ENCODE measurements at places on chromosomes 2 and 18.

- no peak for DNase-seq
Measured at GRCh38 chr2:137525641-137526190, 438.6 kb upstream of the HNMT start.

DNA sequence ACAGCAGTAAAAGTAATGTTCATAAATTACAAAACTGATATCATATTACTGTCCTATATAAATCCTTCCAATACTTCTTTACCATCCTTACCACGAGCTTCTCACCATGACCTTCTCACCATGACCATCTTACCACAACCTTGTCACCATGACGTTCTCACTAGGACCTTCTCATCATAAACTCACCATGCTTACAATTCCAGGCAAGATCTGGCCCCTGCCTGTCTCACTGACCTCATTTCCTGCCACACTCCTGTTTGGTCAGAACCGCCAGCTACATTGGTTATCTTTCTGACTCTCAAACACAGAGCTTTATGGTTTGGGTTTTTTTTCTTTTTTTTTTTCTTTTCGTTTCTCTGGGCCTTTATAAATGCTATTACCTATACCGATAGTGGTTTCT is 827.6 kb downstream of the RNF144A start:
- DNase-seq: no peak

- no peak for DNase-seq
Measured at GRCh38 chr2:62727259-62727867, 21.9 kb downstream of the EHBP1 start.

- DNase-seq: no peak
Measured at GRCh38 chr2:23069923-23070322, 315.1 kb upstream of the KLHL29 start.

- DNase-seq: no peak
Measured at GRCh38 chr2:230827774-230828271, 36.9 kb upstream of the ITM2C start.

DNA sequence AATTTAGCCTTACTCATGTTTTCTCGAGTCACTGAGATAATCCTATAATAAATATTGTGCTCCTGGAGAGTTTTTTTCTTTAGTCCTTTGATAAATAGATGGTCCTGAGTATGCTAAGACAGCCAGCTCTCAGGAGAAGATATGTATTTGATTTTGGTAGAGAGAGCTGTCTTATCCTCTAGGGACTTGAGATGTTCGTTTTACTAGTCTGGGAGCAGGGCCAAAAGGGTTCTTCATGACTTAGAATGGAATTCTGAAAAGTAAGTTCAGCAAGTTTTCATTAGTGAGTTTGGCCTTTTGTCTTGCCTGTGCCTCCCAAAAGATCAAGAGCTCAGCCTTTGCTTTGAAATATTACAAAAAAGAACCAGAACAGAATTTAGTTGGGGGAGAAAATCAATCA is 246.7 kb downstream of the BABAM2 start:
- no peak for DNase-seq

DNA sequence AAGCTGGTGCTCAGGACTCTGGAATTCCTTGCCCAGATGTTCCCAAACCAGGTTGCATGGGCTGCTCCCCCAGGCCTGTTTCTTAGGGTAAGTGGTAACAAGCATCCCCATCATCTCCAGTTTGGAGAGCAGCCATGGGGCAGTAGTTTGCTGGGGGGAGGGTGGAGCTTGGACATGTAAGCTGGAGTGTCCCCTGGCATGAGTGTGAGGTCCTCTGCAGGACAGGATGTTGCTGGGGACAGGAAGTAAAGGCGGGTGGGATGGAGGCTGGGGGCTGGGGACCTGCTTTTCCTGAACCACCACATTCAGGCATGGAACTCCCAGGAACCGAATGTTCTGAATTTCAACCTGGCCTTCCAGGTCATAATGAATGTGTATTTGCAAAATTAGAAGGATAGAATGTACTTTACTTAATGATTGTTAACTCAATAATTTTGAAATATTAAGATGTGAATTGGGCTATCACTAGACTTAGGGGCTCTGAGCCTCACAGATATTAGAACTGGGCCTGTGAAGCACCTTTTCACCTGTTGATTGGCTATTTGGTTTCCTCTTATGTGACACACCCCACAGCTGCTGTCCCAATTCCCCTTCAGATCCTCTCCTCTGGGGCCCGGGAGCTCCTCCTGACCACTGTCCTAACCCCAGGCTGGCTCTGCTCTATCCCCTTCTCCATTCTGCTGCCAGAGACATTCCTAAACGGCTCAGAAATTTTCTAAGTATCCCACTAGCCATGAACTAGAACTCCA is 66.4 kb upstream of the EPAS1 start:
- DNase-seq: no peak

DNA sequence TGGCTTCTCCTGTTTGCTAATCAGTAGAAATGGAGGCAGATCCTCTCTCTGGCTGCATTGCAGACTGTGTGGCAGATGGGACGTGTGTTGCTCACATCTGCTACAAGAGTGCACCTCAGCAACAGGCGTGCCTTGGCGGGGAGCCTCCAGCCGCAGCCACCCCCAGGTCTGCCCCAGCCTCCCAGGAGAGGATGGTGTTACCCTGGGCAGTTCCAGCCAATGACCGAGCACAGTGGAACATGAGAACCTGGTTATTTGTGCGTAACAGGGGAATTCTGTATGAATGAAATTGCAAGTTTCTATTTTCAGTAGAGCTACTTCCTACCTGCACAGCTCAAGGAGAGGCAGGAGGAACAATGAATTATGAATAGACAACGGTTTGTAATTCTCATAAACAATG is 130.6 kb upstream of the CBLN2 start:
- no peak for DNase-seq

DNA sequence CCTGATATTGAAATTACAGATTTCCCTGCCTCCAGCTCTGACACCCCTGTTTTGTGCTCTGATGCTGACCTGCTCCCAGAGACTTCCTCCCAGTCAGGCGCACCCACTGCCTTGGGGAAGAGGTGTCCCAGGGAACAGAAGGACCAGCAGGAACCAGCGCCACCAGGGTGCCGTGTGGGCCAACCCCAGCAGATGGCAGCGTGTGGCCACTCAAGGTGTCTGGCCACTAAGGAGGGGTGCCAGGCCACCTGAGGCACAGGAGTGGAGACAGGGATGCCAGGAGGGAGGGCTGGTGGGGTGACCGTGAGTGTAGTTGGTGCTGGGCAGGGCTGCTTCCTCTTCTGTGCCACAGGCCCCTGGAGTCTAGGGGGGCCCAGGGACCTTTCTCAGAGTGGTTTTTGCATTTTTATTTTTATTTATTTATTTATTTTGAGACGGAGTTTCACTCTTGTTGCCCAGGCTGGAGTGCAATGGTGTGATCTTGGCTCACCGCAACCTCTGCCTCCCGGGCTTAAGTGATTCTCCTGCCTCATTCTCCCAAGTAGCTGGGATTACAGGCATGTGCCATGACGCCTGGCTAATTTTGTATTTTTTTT is 56.0 kb downstream of the TEX44 start:
- no peak for DNase-seq

DNA sequence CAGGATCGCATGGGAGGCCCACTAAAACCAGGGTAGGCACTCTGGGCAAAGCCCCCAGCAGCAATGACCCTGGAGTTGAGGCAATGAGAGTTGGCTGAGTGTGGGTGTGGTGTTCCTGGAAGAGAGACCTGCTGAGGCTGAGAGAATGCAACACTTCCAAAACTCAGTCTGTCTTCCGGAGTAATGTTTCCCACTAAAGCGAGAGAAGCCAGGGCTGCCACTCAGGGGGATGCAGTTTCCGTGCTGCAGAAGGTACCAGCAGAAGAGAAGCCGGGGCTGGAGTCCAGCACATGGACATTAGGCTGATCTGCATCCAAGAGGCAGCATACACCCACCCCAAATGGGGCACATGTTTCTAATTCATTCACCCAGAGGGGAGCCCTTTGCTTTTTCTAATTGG is 127.2 kb upstream of the ARHGAP28 start:
- DNase-seq: no peak

- DNase-seq: no peak
Measured at GRCh38 chr2:26560892-26561291, 80.3 kb downstream of the CIB4 start.

DNA sequence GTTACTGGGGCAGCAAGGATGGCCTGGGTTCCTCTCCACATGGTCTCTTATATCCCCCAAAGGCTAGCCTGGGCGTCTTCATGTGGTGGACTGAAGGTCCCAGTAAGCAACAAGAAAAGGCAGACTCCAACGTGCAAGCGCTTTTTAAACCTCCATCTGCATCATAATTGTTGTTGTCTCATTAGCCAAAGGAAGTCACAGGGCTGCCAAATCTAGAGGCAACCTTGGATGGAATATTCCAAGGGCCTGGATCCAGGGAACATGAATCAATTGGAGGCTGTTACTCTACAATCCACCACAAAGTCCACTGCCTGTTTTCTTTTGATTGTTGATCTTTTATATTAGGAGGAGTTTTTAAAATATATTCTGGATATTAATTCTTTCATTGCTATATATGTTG is 118.8 kb downstream of the SH3RF3 start:
- no peak for DNase-seq

- no peak for DNase-seq
Measured at GRCh38 chr18:48031641-48032040, 101.2 kb upstream of the SMAD2 start.

DNA sequence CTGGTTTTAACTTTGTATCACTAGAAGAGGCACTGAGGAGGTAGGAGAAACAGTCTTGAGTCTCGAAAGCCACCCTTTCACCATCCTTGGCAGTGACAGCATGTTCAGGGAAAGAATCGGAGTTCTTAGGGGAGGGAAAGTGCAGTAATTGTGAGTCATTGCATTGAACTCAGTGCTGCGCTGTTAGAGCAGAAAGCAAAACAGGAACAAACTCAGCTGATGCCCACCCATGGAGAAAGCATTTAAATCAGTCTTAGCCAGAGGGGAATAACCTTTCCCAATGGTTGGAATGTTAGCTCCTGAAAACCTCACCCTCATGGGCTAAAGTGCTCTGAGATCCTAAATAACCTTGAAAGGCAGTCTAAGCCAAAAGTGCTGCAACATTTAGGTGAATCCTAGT is 845.6 kb upstream of the CNTNAP5 start:
- DNase-seq: no peak

DNA sequence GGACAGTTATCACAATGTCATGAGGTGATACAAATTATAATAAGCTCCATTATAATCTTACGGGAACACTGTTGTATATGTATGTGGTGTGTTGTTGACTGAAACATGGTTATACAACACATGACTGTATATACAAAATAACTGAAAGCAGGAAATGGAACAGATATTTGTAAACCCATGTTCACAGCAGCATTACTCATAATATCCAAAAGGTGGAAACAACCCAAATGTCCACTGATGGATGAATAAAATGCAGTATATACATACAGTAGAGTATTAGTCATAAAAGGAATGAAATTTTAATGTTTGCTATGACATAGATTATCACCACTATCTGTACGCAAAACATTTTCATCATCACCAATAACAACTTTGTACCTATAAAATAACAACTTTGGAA is 107.3 kb downstream of the USP34 start:
- no peak for DNase-seq

GRCh38 chr2:231554748-231555545 is 24.7 kb upstream of the NMUR1 start:
- DNase-seq: no peak

GRCh38 chr18:63783394-63783793 is 8.2 kb downstream of the SERPINB7 start:
- DNase-seq: no peak

DNA sequence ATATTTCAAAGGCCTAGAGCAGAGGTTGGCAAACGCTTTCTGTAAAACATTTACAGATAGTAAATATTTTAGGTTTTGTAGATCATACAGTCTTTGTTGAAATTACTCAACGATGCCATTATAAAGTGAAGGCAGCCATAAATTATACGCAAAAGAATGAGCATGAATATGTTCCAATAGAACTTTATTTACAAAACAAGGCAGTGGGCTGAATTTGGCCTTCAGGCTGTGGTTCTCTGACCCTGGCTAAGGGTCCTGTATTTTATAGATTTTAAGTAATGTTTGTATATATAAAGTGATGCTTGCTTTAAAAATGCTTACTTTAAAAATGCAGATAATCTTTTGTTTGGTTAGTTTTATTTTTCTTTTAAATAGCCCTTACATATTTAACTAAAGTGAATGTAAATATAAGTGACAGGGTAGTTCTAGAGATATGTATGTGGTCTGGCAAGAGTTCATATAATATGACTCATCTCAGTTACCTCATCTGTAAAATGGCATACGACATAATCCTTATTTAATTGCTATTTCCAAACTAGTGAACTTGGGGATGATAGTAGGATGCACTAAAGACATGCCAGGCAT is 51.7 kb upstream of the ATP5MC3 start:
- DNase-seq: no peak

DNA sequence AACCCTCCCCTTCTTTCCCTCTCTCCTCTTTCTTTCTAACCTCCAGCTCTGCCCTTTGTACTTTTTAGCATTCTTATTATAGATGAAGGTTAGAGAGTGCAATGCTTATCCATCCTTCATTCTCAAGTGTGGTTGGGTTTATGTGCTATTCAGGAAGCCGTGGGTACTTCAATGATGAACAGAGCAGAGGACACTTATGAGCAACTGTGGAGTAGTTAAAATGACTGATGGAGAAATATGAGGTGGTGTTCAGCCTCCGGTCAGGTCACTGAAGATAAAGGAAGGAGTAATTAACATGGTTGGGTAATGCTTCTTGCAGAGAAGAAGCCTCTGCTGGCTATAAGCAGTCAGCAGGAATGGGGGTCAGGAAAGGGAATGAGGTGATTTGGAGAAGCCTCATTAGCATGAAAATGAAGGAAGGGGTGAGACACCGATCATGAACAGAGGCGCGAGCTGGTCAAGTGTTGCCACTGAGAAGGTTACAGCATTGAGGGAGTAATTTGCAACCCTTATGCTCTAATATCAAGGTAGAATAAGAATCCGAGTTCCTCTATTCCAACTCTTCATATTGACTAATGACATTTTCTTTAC is 174.7 kb downstream of the LPIN1 start:
- peak; percentile 84 for DNase-seq

DNA sequence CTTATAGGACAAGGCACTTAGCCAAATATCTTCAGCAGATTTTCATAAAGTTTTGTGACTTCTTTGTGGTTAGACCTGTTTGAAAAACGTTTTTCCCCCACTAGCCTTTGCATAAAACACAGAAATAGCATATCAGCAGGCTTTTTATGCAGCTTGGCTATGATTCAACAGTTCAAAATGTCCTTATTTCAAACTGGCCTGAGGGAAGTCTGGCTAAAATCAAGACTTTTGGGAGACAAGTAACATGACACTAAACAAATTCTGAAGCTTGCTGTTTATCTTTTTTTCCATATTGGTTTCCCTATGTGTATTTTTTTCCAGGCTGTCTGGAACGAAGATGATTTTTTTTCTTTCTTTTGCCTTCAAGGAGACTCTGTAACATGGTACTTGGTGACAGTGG is 95.1 kb upstream of the L3MBTL4 start:
- no peak for DNase-seq

DNA sequence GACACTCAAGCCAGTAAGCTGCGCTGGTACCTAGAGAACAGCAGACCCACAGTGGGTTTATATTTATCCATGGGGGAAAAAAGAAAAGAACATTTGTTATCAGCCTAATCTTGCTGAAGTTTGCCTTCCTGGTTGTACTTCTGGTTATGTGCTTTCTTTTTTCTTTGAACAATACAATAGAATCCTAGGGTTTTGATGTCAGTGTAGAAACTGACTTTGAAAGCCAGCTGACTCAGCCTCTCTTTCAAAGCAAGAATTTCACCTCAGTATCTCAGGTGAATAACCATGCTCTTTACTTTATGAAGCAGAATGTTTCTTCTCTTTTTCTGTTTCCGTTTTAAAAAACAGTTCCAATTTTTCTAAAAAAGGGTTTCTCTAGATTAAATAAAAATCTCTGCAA is 78.4 kb downstream of the CD8B2 start:
- DNase-seq: no peak

GRCh38 chr18:75483662-75484061 is 56.2 kb upstream of the SMIM21 start:
- DNase-seq: no peak
